CD4-positive, alpha-beta T cell treated with Interleukin-10 for 1 hour (primary cell): ENCODE measurements at places on chromosomes 11 and 22.

GRCh38 chr11:34650528-34650927 is 29.6 kb downstream of the EHF start:
- DNase-seq, result peak; percentile 77

- DNase-seq, result no peak
Measured at GRCh38 chr22:32531228-32531627, 56.6 kb downstream of the FBXO7 start.

DNA sequence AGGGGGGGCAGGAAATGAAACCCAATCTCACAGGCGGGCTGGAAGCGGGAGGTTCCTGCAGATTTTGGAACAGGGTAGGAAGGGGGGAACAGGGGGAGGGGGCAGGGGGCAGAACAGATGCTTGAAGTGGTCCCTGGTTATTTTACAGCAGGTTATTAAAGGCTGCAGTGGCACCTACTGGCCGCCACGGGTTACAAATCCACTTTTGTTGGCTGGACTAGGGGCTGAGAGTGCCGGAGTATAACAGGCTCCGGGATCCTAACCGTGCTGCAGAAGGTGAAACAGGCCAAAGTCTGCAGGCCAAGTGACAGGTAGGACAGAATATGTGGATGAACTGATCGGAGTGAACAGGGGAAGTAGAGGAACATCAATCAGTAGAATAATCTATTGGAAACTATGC is 2.5 kb downstream of the ROBO3 start:
- DNase-seq, result peak; percentile 19

- no peak for DNase-seq
Measured at GRCh38 chr22:47022075-47022473, 259.6 kb downstream of the TBC1D22A start.

DNA sequence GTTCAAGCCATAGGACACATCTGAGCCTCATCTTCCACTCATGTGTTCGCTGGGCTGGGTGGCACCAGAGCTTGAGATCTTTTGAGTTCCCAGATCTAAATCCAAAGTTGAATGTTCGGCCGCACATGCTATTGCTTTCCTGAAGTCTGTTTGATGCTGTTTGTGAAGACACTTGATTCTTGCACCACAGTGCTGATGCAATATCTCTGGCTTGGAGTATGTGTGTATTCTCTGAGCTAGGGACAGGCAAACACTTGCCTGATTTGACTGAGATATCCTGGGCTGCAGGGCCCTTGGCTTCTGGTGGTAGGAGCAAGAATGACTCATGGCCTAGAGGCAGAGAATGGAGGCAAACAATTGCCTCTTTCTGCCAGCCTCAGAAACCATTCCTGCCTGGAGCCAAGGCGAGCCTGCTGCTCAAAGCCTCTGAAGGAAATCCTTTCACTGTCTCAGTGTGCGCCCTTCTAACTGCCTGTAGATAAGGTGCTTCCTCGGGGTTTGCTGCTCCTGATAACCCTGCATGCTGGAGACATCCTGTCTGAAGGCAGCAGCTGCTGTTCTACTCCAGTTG is 73.0 kb downstream of the CYB5R2 start:
- DNase-seq, result no peak
